ENCODE measurements at places on chromosomes 2 and 18.
A peak's percentile ranks its signal among the peaks of the same experiment; 100 is the strongest.

GRCh38 chr18:79890674-79891073 lies 60.8 kb downstream of the SLC66A2 start:
- H3K27me3 ChIP-seq: no peaks in the 10 kb centered on the region
- no peak overlapping the region for H3K4me3 ChIP-seq
- no peaks in the 10 kb centered on the region for H3K4me1 ChIP-seq
- DNase-seq: no peak
- H3K27ac ChIP-seq: no peak overlapping the region
- no peaks in the 10 kb centered on the region for H3K36me3 ChIP-seq

DNA sequence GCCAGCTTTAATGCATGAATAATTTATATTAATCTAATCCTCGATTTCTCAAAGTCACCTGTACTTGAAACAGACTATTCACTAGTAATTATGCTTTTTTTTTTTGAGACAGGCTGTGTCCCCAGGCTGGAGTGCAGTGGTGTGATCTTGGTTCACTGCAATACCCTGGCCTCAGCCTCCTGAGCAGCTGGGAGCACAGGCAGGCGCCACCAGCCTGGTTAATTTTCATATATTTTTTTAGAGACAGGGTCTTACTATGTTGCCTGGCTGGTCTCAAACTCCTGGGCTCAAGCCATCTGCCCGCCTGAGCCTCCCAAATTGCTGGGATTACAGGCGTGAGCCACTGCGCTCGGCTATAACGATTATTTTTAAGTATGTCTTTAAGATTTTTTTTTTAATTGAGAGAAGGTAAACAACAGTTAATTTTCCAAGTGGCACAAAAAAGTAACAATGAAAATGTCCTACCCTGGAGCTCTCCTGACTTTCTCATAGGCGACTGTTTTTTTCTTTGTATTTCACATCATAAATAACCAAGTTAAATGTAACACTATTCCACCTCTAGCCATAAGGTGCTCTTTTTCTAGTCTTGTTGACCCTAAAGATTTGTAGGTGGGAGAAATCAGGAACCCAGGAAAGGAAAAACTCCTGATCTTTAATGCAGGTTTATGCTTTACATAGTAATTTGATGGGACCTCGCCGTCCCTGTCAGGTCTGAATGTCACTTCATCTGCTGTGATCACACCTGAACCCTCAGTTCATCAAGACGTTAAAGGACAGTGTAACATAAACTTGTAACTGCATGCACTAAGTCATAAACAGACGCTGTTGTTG lies 1.3 kb upstream of the ANKRD12 start:
- H3K36me3 ChIP-seq: peaks cover 12% of the 10 kb centered on the region
- H3K4me3 ChIP-seq: peak overlapping the region; percentile 97
- no peak overlapping the region for H3K27ac ChIP-seq
- H3K4me1 ChIP-seq: peaks cover 1% of the 10 kb centered on the region
- no peak for DNase-seq

DNA sequence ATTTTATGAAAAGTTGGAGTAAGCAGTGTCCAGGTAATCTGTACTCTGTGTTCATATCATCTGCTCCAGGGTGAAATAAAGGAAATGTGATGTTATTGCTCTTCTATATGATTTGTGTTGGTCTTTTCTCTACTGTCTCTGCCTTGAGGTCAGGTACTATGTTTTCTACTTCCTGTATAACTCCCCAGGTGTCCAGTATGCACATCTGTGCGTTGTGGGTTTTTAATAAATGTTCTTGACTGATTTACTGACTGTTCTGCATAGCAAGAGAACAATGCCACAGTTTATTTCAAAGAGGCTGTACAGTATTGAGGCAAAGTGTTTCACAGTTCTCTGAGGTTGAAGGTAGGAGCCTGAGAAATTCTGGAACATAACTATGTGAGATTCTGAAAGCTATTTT lies 89.7 kb downstream of the BABAM2 start:
- no peaks in the 10 kb centered on the region for H3K27me3 ChIP-seq
- DNase-seq: no peak
- no peaks in the 10 kb centered on the region for H3K4me1 ChIP-seq
- H3K36me3 ChIP-seq: no peaks in the 10 kb centered on the region
- H3K4me3 ChIP-seq: no peak overlapping the region

DNA sequence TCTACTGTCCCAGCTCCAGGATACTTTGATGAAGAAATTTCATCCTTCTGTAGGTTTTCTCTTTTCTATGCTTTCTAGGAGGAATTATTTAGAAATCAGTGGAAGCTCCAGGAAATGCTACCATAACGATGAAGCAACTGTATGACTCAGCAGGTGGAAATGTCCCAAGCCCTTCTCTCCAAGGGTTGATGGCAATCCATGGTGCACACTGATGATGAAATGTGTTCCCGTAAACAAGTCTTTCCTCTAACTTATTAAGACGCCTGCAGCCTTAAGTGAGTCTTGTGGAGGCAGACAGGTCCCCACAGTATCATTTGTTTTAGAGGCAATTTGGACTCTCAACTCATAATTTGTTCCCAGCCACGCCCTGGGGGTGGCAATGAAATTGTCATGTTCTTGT lies 777.6 kb upstream of the SOX11 start:
- no peak overlapping the region for H3K4me3 ChIP-seq
- H3K4me1 ChIP-seq: no peaks in the 10 kb centered on the region
- no peak for DNase-seq
- H3K27me3 ChIP-seq: no peaks in the 10 kb centered on the region
- H3K36me3 ChIP-seq: no peaks in the 10 kb centered on the region

- H3K27ac ChIP-seq: no peak overlapping the region
- H3K27me3 ChIP-seq: peaks cover 7% of the 10 kb centered on the region
- no peaks in the 10 kb centered on the region for H3K36me3 ChIP-seq
- no peak for DNase-seq
- H3K4me3 ChIP-seq: peak overlapping the region; percentile 86
Measured at GRCh38 chr2:143936538-143936847, 583.4 kb downstream of the ZEB2 start.

GRCh38 chr2:184644685-184645084 lies 46.4 kb downstream of the ZNF804A start:
- DNase-seq: no peak
- H3K27ac ChIP-seq: no peak overlapping the region
- H3K27me3 ChIP-seq: no peaks in the 10 kb centered on the region
- no peaks in the 10 kb centered on the region for H3K36me3 ChIP-seq

GRCh38 chr2:85323351-85323987 lies 4.3 kb downstream of the TGOLN2 start:
- H3K27ac ChIP-seq: no peak overlapping the region
- H3K4me3 ChIP-seq: no peak overlapping the region
- peaks cover 85% of the 10 kb centered on the region for H3K36me3 ChIP-seq
- no peak for DNase-seq
- H3K4me1 ChIP-seq: peaks cover 20% of the 10 kb centered on the region

GRCh38 chr2:152383702-152384101 lies 48.7 kb downstream of the FMNL2 start:
- peaks cover 3% of the 10 kb centered on the region for H3K36me3 ChIP-seq
- DNase-seq: no peak
- H3K27ac ChIP-seq: no peak overlapping the region
- H3K4me1 ChIP-seq: peaks cover 22% of the 10 kb centered on the region

- DNase-seq: no peak
- no peaks in the 10 kb centered on the region for H3K4me1 ChIP-seq
- no peak overlapping the region for H3K27ac ChIP-seq
- H3K27me3 ChIP-seq: no peaks in the 10 kb centered on the region
- no peaks in the 10 kb centered on the region for H3K36me3 ChIP-seq
Measured at GRCh38 chr18:61991836-61992235, 99.0 kb upstream of the RNF152 start.

DNA sequence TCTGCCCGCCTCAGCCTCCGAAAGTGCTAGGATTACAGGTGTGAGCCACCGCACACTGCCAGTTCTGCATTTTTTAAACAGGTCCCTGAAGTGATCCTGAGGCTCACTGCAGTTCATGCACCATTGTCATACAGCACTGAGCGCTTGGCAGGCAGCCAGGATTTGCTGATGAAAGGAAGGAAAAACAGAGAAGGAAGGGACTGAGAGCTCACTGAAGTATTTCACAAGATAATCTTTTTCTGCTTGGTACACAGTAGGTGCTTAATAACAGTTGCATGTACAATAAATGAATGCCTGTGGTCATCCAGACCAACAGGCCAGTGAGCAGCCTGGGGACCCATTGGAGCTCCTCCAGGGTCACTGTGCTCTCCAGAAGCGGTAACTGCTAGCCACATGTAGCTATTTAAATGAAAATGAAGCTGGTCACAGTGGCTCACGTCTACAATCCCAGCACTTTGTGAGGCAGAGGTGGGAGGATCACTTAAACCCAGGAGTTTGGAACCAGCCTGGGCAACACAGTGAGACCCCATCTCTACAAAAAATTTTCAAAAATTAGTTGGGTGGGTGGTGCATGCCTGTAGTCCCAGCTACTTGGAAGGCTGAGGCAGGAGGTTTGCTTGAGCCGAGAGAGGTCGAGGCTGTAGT lies 33.1 kb upstream of the SMAD7 start:
- H3K36me3 ChIP-seq: no peaks in the 10 kb centered on the region
- peaks cover 10% of the 10 kb centered on the region for H3K4me1 ChIP-seq
- no peak overlapping the region for H3K27ac ChIP-seq
- H3K27me3 ChIP-seq: peaks cover 9% of the 10 kb centered on the region
- H3K4me3 ChIP-seq: no peak overlapping the region

- H3K4me3 ChIP-seq: no peak overlapping the region
- peaks cover 36% of the 10 kb centered on the region for H3K36me3 ChIP-seq
- peaks cover 6% of the 10 kb centered on the region for H3K4me1 ChIP-seq
- no peak for DNase-seq
Measured at GRCh38 chr2:7010391-7011054, 93.3 kb downstream of the RNF144A start.

GRCh38 chr2:43305517-43305916 lies 79.1 kb upstream of the ZFP36L2 start:
- no peak overlapping the region for H3K27ac ChIP-seq
- H3K27me3 ChIP-seq: no peaks in the 10 kb centered on the region
- H3K36me3 ChIP-seq: no peaks in the 10 kb centered on the region
- no peaks in the 10 kb centered on the region for H3K4me1 ChIP-seq
- no peak for DNase-seq
- H3K4me3 ChIP-seq: no peak overlapping the region

- H3K27ac ChIP-seq: no peak overlapping the region
- no peaks in the 10 kb centered on the region for H3K4me1 ChIP-seq
- H3K36me3 ChIP-seq: no peaks in the 10 kb centered on the region
- no peak overlapping the region for H3K4me3 ChIP-seq
- no peaks in the 10 kb centered on the region for H3K27me3 ChIP-seq
- no peak for DNase-seq
Measured at GRCh38 chr2:101502095-101502494, 27.2 kb upstream of the RFX8 start.

- no peak overlapping the region for H3K4me3 ChIP-seq
- DNase-seq: no peak
- no peak overlapping the region for H3K27ac ChIP-seq
- peaks cover 1% of the 10 kb centered on the region for H3K4me1 ChIP-seq
- H3K27me3 ChIP-seq: no peaks in the 10 kb centered on the region
Measured at GRCh38 chr2:156779416-156780120, 343.4 kb downstream of the GPD2 start.

GRCh38 chr2:129752176-129752575 lies 227.3 kb upstream of the RAB6C start:
- no peak for DNase-seq
- no peaks in the 10 kb centered on the region for H3K4me1 ChIP-seq
- no peak overlapping the region for H3K4me3 ChIP-seq
- H3K36me3 ChIP-seq: no peaks in the 10 kb centered on the region

DNA sequence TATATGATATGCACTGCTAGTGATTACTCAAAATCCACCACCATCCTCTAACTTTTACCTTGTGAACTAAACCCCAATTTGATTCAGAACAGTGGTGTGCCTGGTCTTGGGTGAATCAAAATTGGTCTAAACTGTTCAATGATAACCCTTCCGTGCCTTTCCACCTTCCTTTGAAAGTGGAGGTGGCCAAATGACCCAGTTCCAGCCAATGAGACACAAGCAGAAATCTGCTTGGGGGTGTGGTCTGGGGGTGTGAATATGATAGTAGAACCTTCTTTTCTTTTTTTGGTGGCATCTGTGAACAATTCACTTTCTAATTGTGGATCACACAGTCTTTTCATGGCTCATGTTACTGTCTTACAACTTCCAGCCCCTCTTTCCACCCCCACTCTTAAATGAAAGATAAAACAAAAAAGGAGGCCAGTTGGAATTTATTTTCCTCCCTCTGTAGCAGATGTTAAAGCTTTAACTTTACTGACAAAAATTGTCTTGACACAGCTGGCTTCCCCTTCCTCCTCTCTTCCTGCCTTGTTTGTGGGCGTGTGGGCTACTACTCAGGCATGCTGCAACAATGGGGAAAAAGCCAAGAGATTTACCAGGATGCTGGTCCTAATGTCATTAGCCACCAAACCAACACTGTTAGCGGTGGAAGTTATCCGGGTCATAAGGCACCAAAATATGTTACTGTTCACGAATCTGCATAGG lies 58.8 kb upstream of the ANKRD44 start:
- H3K4me3 ChIP-seq: no peak overlapping the region
- no peak overlapping the region for H3K27ac ChIP-seq
- H3K4me1 ChIP-seq: no peaks in the 10 kb centered on the region
- no peaks in the 10 kb centered on the region for H3K27me3 ChIP-seq
- no peaks in the 10 kb centered on the region for H3K36me3 ChIP-seq

DNA sequence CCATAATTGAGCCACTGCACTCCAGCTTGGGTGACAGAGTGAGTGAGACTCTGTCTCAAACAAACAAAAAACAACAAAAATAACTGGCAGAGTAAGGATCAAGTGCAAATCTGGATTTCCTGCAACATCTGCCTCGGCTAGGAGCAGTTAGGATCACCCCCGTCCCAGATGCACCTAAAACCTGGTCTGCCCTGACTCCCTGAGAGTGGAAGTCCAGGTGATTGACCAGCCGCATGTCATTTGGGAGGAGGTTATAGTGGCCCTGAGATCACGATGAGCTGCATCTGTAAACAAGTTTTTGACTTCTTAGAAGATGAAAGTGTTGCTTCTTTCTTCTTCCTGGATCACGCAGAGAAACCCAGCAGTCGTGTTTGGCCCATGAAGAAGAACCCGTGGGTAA lies 5.0 kb upstream of the ESPNL start:
- H3K4me1 ChIP-seq: peaks cover 2% of the 10 kb centered on the region
- no peak for DNase-seq
- H3K4me3 ChIP-seq: no peak overlapping the region
- peaks cover 2% of the 10 kb centered on the region for H3K27me3 ChIP-seq
- H3K36me3 ChIP-seq: peaks cover 6% of the 10 kb centered on the region
- no peak overlapping the region for H3K27ac ChIP-seq

DNA sequence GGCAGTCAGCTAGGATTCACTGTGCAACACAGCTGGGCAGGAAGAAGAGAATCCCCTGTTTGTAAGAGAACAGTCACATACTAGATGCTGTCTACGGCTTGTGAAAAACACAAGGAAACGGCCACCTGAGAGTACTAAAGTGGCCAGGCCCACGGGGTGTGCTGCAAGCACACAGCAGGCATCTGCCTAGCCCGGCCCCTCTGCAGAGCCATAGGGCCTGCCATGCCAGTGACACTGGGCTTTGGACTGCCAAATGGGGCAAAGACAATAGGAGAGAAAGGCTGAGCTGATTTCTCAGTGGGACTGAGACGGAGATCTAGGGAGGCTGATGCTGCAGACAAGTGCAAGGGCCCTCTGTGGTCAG lies 10.3 kb downstream of the TUBB6 start:
- H3K4me3 ChIP-seq: no peak overlapping the region
- no peak for DNase-seq
- H3K4me1 ChIP-seq: no peaks in the 10 kb centered on the region
- peaks cover 90% of the 10 kb centered on the region for H3K36me3 ChIP-seq
- H3K27ac ChIP-seq: no peak overlapping the region

- H3K27me3 ChIP-seq: no peaks in the 10 kb centered on the region
- no peak overlapping the region for H3K27ac ChIP-seq
- no peak overlapping the region for H3K4me3 ChIP-seq
- H3K4me1 ChIP-seq: peaks cover 13% of the 10 kb centered on the region
Measured at GRCh38 chr18:7772510-7772888, 205.4 kb downstream of the PTPRM start.

Measured in neuronal stem cell (in vitro differentiated cells).